ENCODE measurements at places on chromosomes 1 and 21. TPM values are rescaled to one million over a fixed set of nuclear protein-coding genes. Genes with fewer than 3 reads are reported as not detected.

The ZNF648 gene
- total RNA-seq = not detected

The C1orf210 gene
- total RNA-seq = 1.6 TPM

The PEX11B gene
- total RNA-seq = 35.5 TPM

The RPE65 gene
- not detected for total RNA-seq

DNA sequence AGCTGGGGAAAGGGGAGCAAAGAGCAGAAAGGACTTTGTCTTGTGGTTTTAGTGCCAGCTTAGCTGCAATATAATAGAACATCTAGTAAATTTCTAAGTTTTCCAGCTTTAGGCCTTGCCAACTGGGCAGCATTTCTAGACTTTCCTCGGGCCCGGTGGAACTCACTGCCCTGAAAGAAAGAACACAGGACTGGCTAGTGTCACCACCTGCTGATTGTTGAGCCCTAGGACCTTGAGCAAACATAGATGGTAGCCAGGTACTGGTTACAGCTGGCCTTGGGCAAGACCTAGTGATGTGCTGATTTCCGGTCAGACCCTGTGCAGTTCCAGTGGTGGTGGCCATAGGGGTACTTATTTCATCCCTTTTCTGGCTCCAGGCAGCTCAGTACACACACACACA, 753.2 kb upstream of the B3GALT2 start:
- no peak overlapping the region for H3K27ac ChIP-seq
- H3K27me3 ChIP-seq = no peaks in the 10 kb centered on the region
- no peak for DNase-seq
- no peaks in the 10 kb centered on the region for H3K36me3 ChIP-seq
- H3K4me1 ChIP-seq = no peaks in the 10 kb centered on the region

DNA sequence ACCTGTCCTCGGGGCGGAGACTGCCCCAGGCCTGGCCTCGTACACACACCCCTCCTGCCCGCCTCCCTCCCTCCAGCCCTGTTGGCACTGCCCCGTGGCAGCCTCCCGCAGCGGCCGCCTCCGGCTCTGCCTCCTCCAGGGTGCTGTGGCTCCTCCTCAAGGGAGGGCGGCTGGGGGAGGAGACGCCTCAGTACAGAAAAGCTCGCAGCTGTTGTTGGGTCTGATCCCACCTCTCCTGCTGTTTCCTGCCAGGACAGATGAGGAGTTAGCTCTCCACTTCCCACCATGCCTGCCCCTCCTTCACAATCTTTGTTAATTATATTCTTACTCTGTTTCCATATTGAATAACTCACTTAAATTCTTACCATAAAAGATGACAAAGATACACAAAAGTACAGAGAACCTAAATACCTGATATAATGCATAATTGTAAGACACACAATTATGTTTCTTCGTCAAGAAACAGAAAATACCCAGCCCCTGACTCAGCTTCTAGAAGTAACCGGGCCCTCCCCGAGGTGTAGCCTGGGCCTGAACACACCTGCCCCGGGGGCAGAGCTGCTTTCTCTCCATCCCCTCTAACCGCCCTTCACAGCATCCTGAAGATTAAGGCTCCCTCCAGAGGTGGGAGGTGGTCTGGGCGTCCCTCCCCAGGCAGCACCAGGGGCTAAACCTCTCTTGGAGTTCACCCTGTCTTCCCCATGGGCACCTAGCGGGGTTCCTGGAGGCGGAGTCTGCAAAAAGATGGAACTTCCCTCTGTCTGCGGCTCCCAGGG, 30.6 kb upstream of the COL6A1 start:
- H3K27me3 ChIP-seq = peaks cover 37% of the 10 kb centered on the region

The TFF3 gene
- total RNA-seq = not detected

The ADARB1 gene
- total RNA-seq = 18.1 TPM

DNA sequence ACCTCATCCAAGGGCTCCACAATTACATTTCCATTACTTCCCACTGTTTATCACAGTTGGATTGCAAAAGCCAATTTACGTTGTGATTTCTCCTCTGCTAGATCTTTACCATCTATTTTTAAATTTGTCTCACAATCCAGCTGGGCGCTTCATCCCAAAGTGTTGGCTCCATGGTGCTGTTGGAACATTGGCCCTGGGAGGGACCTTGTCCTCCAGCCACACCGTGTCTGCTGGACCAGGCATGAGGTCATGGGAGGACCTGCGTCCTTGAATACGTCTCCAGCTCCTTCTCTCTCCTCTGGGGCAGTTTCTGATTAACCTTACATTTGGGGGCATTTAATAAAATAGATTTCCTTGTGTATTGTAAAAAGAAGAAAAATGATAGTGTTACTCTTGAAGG, 125.4 kb downstream of the KCNJ6 start:
- no peak for DNase-seq
- H3K27ac ChIP-seq = no peak overlapping the region
- H3K27me3 ChIP-seq = no peaks in the 10 kb centered on the region
- no peak overlapping the region for H3K4me3 ChIP-seq

DNA sequence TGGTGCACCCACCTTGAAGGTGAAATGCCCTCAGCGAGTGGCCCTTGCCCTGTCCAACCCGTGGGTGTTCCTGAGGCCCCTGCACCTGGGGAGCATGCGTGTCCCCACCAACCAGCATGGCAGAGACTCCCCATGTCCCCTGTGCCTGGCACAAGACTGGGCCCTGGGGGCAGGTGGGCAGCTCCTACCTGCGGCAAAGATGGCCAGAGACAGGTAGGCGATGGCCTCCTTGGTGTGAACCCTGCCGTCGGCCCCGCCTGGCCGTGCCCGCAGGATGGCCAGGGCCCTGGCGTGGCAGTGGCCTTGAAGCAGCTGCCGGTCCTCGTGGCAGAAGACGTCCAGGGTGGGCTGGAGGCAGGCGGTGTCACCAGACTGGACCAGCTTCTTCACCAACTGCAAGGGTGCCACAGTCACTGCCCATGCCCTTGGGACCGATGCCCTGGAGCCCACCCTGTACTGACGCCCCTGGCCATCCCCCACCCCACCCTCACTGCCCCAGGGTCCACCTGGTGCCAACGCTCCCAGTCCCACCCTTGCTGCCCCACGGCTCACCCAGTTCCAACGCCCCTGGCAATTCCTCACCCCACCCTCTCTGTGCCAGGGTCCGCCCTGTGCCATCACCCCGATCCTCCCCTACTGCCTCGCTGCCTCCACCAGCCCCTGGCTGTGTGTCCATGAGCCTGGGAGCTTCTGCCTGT, 15.7 kb downstream of the TTC34 start:
- H3K4me1 ChIP-seq = no peaks in the 10 kb centered on the region
- H3K27ac ChIP-seq = no peak overlapping the region
- no peaks in the 10 kb centered on the region for H3K27me3 ChIP-seq
- no peak overlapping the region for H3K4me3 ChIP-seq

DNA sequence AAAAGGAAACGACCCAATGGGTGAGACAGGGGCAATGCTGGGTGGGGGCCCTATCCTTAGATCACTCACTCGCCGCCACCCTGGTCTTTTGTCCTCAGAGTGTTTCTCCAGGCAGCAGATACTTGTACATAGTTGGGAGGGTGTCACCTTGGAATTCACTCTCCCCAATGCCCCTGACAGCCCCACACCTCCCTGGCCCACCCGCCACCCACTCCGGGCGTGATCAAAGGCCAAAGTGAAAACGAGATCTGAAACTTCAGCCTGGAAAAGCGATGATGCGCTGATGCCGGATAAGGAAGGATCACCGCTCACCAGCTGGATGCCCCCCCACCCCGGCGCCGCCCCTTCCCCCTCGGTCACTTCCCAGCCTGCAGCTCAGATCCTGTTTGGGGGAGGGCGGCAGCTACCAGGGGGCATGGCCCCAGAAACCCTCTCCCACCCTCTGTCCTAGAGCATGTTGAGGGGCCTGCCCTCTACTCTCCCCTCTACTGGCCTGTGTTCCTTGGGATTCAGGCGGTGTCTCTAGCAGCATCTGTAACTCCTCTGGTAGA, 33.6 kb upstream of the CASZ1 start:
- no peaks in the 10 kb centered on the region for H3K36me3 ChIP-seq
- peak overlapping the region; percentile 37 for H3K27ac ChIP-seq

- DNase-seq = no peak
- H3K4me3 ChIP-seq = no peak overlapping the region
- H3K4me1 ChIP-seq = no peaks in the 10 kb centered on the region
- peaks cover 77% of the 10 kb centered on the region for H3K36me3 ChIP-seq
- H3K27me3 ChIP-seq = no peaks in the 10 kb centered on the region
- peak overlapping the region; percentile 9 for H3K27ac ChIP-seq
These were observed 9.9 kb upstream of the GPR25 start for GRCh38 chr1:200862713-200863415.

DNA sequence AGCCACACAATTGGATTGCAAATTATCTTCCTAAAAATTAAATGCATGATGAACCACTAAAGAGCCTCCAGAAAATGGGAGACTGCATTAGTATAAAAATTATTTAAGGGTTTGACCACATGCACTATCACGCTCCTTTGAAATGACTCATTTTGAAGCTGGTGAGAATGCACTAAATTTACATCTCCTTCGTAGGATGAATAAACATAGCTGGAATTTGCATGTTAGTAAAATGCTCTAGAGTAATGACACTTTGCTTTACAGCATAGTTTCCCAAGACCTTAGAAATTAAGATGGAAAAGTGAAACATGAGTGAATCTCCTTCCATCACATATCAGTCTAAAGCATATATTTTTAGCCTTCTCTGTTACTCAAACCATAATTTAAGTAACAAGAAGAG, 2.4 kb downstream of the PLPPR4 start:
- no peaks in the 10 kb centered on the region for H3K36me3 ChIP-seq
- no peak overlapping the region for H3K27ac ChIP-seq
- no peak overlapping the region for H3K4me3 ChIP-seq
- DNase-seq = peak; percentile 24

DNA sequence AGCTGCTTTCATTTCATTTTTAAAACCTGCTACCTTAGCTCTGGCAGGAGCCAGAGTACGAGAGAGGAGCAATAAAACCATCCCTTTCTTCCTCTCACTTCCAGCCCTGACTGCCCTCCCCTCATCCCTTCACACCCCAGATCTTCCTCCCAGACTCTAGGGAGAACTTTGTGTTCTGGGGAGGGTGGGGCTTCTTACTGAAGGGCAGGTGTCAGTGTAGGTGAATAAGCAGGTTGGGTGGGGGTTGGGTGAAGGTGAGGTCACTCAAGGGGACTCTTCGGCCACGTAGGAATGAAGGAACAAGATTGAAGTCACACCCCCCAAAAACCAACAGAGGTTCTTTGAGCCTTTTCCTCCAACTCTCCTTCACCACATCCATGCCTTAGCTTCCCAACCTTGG, 88.9 kb downstream of the CD58 start:
- DNase-seq = no peak
- H3K36me3 ChIP-seq = no peaks in the 10 kb centered on the region
- peaks cover 7% of the 10 kb centered on the region for H3K4me1 ChIP-seq
- no peak overlapping the region for H3K4me3 ChIP-seq

DNA sequence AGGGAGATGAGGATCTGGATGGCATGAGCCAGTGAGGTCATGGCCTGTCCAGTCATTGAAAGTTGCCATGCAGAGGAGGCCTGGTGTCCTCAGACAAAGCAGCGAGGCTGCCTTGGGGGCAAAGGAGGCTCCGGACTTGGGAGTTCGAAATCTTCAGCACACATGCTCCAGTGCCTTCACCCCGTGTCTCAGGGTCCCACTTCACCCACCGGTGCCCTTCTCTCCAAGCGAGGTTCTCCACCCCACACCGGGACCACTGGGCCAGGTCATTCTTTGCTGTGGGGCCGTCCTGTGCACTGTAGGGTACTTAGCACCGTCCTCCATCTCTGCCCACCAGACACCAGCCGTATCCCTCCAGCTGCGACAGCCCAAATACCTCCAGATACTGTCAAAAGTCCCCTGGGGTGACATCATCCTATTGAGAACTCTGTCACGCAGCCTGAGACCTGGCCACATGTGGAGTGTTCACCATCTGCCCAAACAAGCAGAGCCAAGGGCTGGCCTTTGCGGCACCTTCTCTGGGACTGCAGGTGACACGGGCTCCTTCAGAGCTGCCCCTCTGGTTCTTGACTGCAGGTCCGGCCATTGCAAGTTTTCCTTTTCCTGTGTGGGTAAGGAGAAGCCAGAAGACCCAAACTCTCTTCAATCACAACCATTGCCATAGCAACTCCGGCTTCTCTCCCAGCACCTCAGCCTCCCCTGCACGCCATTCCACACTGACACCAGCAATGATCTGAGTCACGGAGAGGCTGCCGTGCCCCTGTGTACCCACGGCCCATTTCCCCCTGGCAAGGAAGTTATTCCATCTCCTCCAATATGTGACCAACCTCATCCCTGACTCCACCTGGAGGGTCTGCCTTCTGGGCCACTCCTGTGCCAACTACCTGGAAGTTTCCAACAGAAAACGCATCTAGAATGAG, 20.4 kb upstream of the PDE9A start:
- H3K27me3 ChIP-seq = no peaks in the 10 kb centered on the region
- H3K27ac ChIP-seq = no peak overlapping the region
- DNase-seq = no peak
- H3K4me1 ChIP-seq = peaks cover 7% of the 10 kb centered on the region

DNA sequence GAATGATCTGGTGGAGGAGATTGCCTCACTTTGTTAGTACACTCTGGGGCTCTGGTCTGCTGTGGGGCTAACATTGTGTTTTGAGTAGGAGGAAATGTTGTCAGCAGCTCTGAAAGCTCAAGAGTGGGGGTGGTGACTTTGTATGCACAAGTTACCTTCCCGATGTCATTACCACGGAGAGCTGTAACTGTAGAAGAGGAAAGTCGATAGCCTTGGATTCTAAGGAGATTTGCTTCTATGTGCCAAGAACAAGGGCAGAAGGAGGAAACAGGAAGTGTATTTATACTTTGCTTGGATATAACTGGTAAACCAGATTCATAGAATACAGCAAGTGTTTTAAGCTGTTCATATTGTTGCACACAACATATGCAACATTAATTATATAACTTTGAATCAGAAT, 196.1 kb downstream of the AMY1C start:
- H3K4me1 ChIP-seq = no peaks in the 10 kb centered on the region
- H3K4me3 ChIP-seq = no peak overlapping the region
- H3K27ac ChIP-seq = no peak overlapping the region
- no peaks in the 10 kb centered on the region for H3K36me3 ChIP-seq
- no peak for DNase-seq
- H3K27me3 ChIP-seq = peaks cover 11% of the 10 kb centered on the region

GRCh38 chr1:110091381-110091780, 20.9 kb upstream of the UBL4B start:
- no peak overlapping the region for H3K27ac ChIP-seq
- DNase-seq = no peak
- H3K4me3 ChIP-seq = no peak overlapping the region
- H3K27me3 ChIP-seq = peaks cover 24% of the 10 kb centered on the region
- no peaks in the 10 kb centered on the region for H3K4me1 ChIP-seq

DNA sequence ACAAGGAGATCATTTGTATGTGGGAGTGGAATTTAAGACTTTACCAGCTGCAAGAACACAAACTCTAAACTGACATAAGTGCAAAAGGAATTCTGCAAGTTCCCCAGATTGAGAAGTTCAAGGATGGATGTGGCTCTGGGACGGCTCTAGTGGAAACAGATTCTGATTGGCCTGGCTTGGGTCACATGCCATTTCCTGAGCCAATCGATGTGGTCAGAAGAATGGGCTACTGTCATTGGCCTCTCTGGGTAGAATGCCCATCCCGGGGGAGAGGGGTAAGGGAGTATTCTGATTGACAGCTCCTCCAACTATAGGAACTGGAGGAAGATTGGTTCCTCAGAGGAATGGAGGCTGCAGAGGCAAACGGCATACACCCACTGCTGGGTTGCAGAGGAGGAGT, 6.0 kb upstream of the IFNLR1 start:
- H3K4me3 ChIP-seq = no peak overlapping the region
- no peak for DNase-seq
- no peaks in the 10 kb centered on the region for H3K36me3 ChIP-seq
- peaks cover 26% of the 10 kb centered on the region for H3K4me1 ChIP-seq
- no peaks in the 10 kb centered on the region for H3K27me3 ChIP-seq

GRCh38 chr1:228955691-228956090, 220.4 kb downstream of the RHOU start:
- DNase-seq = peak; percentile 72
- H3K27ac ChIP-seq = no peak overlapping the region
- H3K4me1 ChIP-seq = peaks cover 8% of the 10 kb centered on the region
- H3K27me3 ChIP-seq = no peaks in the 10 kb centered on the region
- H3K36me3 ChIP-seq = no peaks in the 10 kb centered on the region
- H3K4me3 ChIP-seq = no peak overlapping the region

The GORAB gene
- 14.0 TPM for total RNA-seq
